ENCODE measurements at places on chromosomes 3 and 15.

GRCh38 chr3:49976942-49977341 is 37.0 kb downstream of the RBM6 start:
- DNase-seq = no peak

DNA sequence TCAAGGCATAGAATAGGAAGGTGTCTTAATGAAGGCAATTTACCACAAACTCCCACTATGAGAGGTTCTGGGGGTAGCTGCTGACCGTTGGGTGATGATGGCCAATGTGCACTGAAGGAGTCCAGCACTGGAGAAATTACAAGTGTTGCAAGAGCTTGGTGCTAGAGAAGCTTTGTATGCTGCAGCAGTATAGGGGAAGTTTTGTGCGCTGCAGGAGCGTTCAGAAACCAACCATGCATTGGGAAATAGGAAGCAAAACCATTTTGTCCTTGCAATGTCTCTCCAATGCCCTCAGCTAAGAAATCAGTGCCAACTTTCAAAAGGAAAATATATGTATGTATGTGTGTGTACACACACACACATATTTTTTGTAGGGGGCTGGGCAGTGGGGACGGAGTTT is 441.6 kb upstream of the NAALADL2 start:
- no peak for DNase-seq

DNA sequence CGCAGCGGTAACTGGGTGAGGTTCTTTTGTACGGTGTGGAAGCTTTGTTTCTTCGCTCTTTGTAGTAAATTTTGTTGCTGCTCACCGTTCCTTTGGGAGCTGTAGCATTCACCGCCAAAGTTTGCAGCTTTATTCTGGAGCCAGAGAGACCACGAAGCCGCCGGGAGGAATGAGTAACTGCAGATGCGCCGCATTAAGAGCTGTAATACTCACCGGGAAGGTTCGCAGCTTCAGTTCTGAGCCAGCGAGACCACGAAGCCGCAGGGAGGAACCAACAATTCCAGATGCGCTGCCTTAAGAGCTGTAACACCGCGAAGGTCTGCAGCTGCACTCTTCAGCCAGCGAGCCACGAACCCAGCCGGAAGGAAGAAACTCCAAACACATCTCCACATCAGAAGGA is 56.0 kb upstream of the DYNC1LI1 start:
- no peak for DNase-seq

DNA sequence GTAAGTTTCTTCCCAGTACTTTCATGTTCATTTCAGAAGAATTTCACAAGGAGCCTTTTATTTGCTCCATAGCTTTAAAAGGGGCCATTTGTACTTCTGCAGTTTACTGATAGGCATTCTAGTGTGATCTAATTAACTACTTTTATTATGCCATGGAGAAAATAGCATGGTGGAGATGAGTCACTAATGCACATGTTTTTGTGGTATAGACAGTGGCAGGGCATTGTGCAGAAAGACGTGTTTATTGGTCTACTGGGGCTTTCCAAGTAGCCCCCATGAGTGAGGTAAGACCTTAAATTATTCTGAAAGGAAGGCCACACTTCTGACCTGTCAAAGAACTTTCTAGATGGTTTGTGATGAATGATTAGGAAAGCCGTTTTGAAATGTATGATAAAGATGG is 810.0 kb upstream of the NR2F2 start:
- no peak for DNase-seq

GRCh38 chr3:89268059-89268458 is 160.6 kb downstream of the EPHA3 start:
- DNase-seq = no peak
